Dermis lymphatic vessel endothelial cell (primary cell): ENCODE measurements at places on chromosomes 5 and 9. TPM values are rescaled to one million over a fixed set of nuclear protein-coding genes. Genes with fewer than 3 reads are reported as not detected.

MYMK gene
- total RNA-seq, result not detected in 2 replicates

IL3 gene
- not detected in 2 replicates for total RNA-seq

RGMB gene
- total RNA-seq, result 8.2 and 10.5 TPM in 2 replicates

CD14 gene
- total RNA-seq, result 1.3 and 1.6 TPM in 2 replicates

DPYSL3 gene
- 18.3 and 28.7 TPM in 2 replicates for total RNA-seq

LIX1 gene
- not detected in 2 replicates for total RNA-seq

ANKRD34B gene
- under 0.01 TPM in 1 of 2 replicates, not detected in the other for total RNA-seq

PCDHGC4 gene
- total RNA-seq, result 0.65 and 0.95 TPM in 2 replicates

CCNI2 gene
- under 0.01 and 0.11 TPM in 2 replicates for total RNA-seq

IL7R gene
- 0.26 and 0.65 TPM in 2 replicates for total RNA-seq

SPATA31D4 gene
- not detected in 2 replicates for total RNA-seq

ANKRD18A gene
- not detected in 2 replicates for total RNA-seq

CBY3 gene
- total RNA-seq, result 0.09 and 0.43 TPM in 2 replicates

IFNA13 gene
- total RNA-seq, result not detected in 2 replicates

PIP5KL1 gene
- 0.87 and 1.7 TPM in 2 replicates for total RNA-seq

TAL2 gene
- total RNA-seq, result not detected in 2 replicates

GABRA6 gene
- total RNA-seq, result not detected in 2 replicates

GMCL2 gene
- total RNA-seq, result not detected in 2 replicates

MACIR gene
- total RNA-seq, result 4.8 and 5.9 TPM in 2 replicates

STPG3 gene
- 0.54 TPM in 1 of 2 replicates, not detected in the other for total RNA-seq

TRPM3 gene
- 0.11 and 0.43 TPM in 2 replicates for total RNA-seq

PCDHGA5 gene
- 0.43 and 0.77 TPM in 2 replicates for total RNA-seq

GZMA gene
- 0.33 TPM in 1 of 2 replicates, not detected in the other for total RNA-seq

SPTLC1 gene
- total RNA-seq, result 109 and 112 TPM in 2 replicates

CYLC2 gene
- total RNA-seq, result not detected in 2 replicates

GTF3C4 gene
- 12.0 and 14.3 TPM in 2 replicates for total RNA-seq

FBXW2 gene
- 32.7 and 34.8 TPM in 2 replicates for total RNA-seq

TMC1 gene
- total RNA-seq, result 0.22 and 0.34 TPM in 2 replicates

SIMC1 gene
- total RNA-seq, result 1.6 and 2.8 TPM in 2 replicates

SPARC gene
- total RNA-seq, result 330 and 676 TPM in 2 replicates

TOPORS gene
- total RNA-seq, result 35.8 and 39.9 TPM in 2 replicates

PCDHB9 gene
- 0.22 and 0.26 TPM in 2 replicates for total RNA-seq

HAVCR2 gene
- 0.11 and 1.5 TPM in 2 replicates for total RNA-seq

TLE1 gene
- total RNA-seq, result 59.9 and 79.0 TPM in 2 replicates

SPACA9 gene
- 0.87 and 0.95 TPM in 2 replicates for total RNA-seq

CSF2 gene
- 0.22 TPM in 1 of 2 replicates, not detected in the other for total RNA-seq

CCDC107 gene
- total RNA-seq, result 11.4 and 15.2 TPM in 2 replicates

SPAAR gene
- 1.0 and 1.4 TPM in 2 replicates for total RNA-seq

EPB41L4B gene
- 0.22 and 0.86 TPM in 2 replicates for total RNA-seq

LCN15 gene
- total RNA-seq, result not detected in 2 replicates

TMEM167A gene
- total RNA-seq, result 48.9 and 49.4 TPM in 2 replicates

NME5 gene
- total RNA-seq, result 1.2 and 2.3 TPM in 2 replicates

OLFM1 gene
- 0.54 and 12.9 TPM in 2 replicates for total RNA-seq

GNA14 gene
- total RNA-seq, result 15.3 and 20.5 TPM in 2 replicates

SGCD gene
- total RNA-seq, result 2.0 and 4.8 TPM in 2 replicates

OCLN gene
- 0.43 and 1.5 TPM in 2 replicates for total RNA-seq

TAF11L5 gene
- not detected in 2 replicates for total RNA-seq

RAI14 gene
- 180 and 215 TPM in 2 replicates for total RNA-seq

DAB2 gene
- total RNA-seq, result 118 and 129 TPM in 2 replicates
